Karpas-422 (cell line): ENCODE measurements at places on chromosomes 2 and 18. TPM values are rescaled to one million over a fixed set of nuclear protein-coding genes. Genes with fewer than 3 reads are reported as not detected.

DNA sequence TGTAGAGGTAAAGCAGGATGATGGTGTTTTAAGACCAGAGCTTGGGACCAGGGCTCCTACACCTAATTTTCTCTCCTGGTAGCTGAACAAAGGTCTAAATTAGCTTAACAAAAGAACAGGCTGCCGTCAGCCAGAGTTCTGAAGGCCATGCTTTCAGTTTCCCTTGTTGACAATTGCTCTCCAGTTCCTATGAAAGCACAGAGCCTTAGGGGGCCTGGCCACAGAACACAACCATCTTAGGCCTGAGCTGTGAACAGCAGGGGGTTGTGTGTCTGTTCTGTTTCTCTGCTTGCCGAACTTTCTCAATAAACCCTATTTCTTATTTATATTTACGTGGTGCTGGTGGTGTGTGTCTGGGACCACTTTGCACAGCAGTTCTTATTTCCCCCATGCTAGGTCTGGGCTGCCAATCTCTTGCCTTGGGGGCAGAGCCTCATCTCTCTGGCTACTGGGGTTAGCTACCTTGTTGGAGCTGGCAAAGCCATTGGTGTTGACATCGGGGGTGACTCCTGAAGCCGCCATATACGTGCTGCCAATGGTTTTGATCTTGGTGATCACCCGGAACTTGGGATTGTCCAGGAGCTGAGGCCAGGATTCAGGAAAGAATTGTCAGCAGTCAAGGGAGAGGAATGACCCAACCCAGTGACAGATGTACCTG, 29.0 kb downstream of the CENPO start:
- no peak overlapping the region for H3K4me3 ChIP-seq
- H3K27ac ChIP-seq = no peak overlapping the region
- peaks cover 5% of the 10 kb centered on the region for H3K4me1 ChIP-seq
- peaks cover 51% of the 10 kb centered on the region for H3K36me3 ChIP-seq
- DNase-seq = no peak
- H3K27me3 ChIP-seq = no peaks in the 10 kb centered on the region

DNA sequence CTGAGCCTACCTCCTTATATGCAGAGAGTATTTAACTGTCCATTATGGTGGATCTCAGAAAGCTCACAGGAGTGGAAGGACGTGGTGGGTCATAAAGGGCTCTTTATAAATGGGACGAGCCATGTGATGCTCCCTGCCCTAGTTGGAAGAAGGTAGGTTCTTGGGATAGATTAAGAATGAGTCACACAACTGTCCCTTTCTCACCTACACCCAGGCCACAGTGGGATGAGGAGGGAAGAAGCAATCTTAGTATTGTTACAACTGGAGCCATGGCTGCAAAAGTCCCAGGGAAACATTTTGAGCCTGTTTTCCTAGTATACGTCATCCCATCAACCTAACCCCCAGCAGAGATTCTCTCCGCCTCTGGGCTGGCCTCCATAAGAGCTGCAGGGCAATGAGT, 229.9 kb downstream of the TTC32 start:
- H3K27ac ChIP-seq = no peak overlapping the region
- H3K4me3 ChIP-seq = no peak overlapping the region
- no peak for DNase-seq
- H3K36me3 ChIP-seq = no peaks in the 10 kb centered on the region

TGFBRAP1 gene
- 23.0 and 30.2 TPM in 2 replicates for total RNA-seq

HOXD3 gene
- total RNA-seq = not detected in 2 replicates

- H3K27me3 ChIP-seq = no peaks in the 10 kb centered on the region
- no peaks in the 10 kb centered on the region for H3K36me3 ChIP-seq
- H3K4me1 ChIP-seq = no peaks in the 10 kb centered on the region
- H3K4me3 ChIP-seq = no peak overlapping the region
These were observed 87.0 kb downstream of the CERS6 start for GRCh38 chr2:168543037-168543436.

- H3K27ac ChIP-seq = no peak overlapping the region
- H3K36me3 ChIP-seq = no peaks in the 10 kb centered on the region
- H3K4me3 ChIP-seq = no peak overlapping the region
- peak; percentile 37 for DNase-seq
- no peaks in the 10 kb centered on the region for H3K27me3 ChIP-seq
These were observed 515.7 kb upstream of the HS6ST1 start for GRCh38 chr2:128834207-128834879.

- H3K27ac ChIP-seq = no peak overlapping the region
- no peaks in the 10 kb centered on the region for H3K4me1 ChIP-seq
- no peak overlapping the region for H3K4me3 ChIP-seq
- no peak for DNase-seq
These were observed 62.3 kb downstream of the ITGA6 start for GRCh38 chr2:172489681-172490080.

GRCh38 chr2:40242315-40242714, 209.6 kb downstream of the SLC8A1 start:
- H3K36me3 ChIP-seq = no peaks in the 10 kb centered on the region
- no peak for DNase-seq
- no peaks in the 10 kb centered on the region for H3K4me1 ChIP-seq
- no peak overlapping the region for H3K27ac ChIP-seq
- no peaks in the 10 kb centered on the region for H3K27me3 ChIP-seq
- no peak overlapping the region for H3K4me3 ChIP-seq

GRCh38 chr2:217269701-217270484, 410.0 kb upstream of the TNP1 start:
- peaks cover 6% of the 10 kb centered on the region; the same call in 1 of the 2 replicates for H3K27me3 ChIP-seq
- no peak for DNase-seq
- no peaks in the 10 kb centered on the region for H3K36me3 ChIP-seq
- H3K4me3 ChIP-seq = no peak overlapping the region
- no peaks in the 10 kb centered on the region for H3K4me1 ChIP-seq

REG3G gene
- total RNA-seq = not detected in 2 replicates

PRSS56 gene
- not detected in 2 replicates for total RNA-seq

ITGA4 gene
- total RNA-seq = 176 and 244 TPM in 2 replicates

GRCh38 chr2:186256540-186256939, 229.5 kb upstream of the ZC3H15 start:
- H3K4me3 ChIP-seq = no peak overlapping the region
- no peaks in the 10 kb centered on the region for H3K36me3 ChIP-seq
- no peak overlapping the region for H3K27ac ChIP-seq
- no peaks in the 10 kb centered on the region for H3K4me1 ChIP-seq
- peak; percentile 69 for DNase-seq
- H3K27me3 ChIP-seq = no peaks in the 10 kb centered on the region

MYCN gene
- total RNA-seq = not detected in 2 replicates

GRCh38 chr2:27798948-27799645, 27.6 kb downstream of the MRPL33 start:
- no peak for DNase-seq
- H3K4me3 ChIP-seq = no peak overlapping the region
- H3K27ac ChIP-seq = no peak overlapping the region
- H3K4me1 ChIP-seq = no peaks in the 10 kb centered on the region
- H3K27me3 ChIP-seq = no peaks in the 10 kb centered on the region
- no peaks in the 10 kb centered on the region for H3K36me3 ChIP-seq

HOXD12 gene
- total RNA-seq = 1.0 and 1.9 TPM in 2 replicates

- no peaks in the 10 kb centered on the region for H3K27me3 ChIP-seq
- H3K27ac ChIP-seq = no peak overlapping the region
- no peaks in the 10 kb centered on the region for H3K4me1 ChIP-seq
- no peak for DNase-seq
- no peak overlapping the region for H3K4me3 ChIP-seq
These were observed 151.2 kb downstream of the ABCA12 start for GRCh38 chr2:214987261-214987660.

- H3K27ac ChIP-seq = no peak overlapping the region
- DNase-seq = no peak
- peaks cover 8% of the 10 kb centered on the region for H3K4me1 ChIP-seq
These were observed 2.5 kb downstream of the CYP1B1 start for GRCh38 chr2:38073211-38074057.

DNA sequence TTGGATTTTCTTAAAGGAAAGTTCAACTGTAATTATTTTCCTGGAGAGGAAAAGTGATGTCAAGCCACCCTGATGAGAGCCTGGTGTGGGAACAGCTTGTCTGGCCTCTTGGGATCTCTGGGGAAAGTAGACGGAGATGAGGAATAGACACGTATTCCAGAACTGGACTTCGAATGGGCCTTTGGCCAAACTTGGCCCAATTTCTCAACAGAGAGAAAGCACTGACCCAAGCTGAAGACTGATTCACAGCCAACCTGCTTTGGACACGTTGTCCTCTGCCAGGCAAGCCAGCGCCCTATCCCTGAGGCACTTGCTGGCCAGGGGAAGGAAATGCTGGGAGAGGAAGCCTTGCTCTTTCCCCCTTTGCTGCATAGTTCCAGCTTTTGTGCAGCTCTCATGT, 70.8 kb upstream of the CTAGE1 start:
- DNase-seq = no peak
- no peaks in the 10 kb centered on the region for H3K4me1 ChIP-seq
- no peaks in the 10 kb centered on the region for H3K36me3 ChIP-seq
- no peak overlapping the region for H3K27ac ChIP-seq
- H3K4me3 ChIP-seq = no peak overlapping the region
- 0 out of 2 replicates have a peak, but pooled peaks cover 2% of the 10 kb centered on the region for H3K27me3 ChIP-seq

IL1A gene
- total RNA-seq = 0.15 TPM in 1 of 2 replicates, not detected in the other

SFTPB gene
- total RNA-seq = not detected in 2 replicates

DNA sequence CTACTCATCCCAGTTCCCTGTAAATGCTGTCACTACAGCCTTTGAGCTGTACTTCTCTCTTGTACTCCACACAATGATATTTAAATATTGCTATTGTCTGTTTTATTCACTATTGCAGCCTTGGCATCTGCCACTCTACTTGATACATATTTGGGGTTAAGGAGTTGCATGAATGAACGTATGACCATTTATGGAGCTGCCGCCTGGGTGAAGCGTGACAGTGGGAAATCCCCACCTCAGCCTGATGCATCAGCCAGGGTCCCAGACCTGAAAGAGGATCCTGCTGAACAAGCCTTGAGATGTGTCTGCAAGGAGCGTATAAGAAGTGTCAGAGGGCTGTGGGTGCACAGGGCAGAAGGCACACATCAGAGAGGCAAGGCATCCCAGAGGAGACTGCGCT, 39.1 kb downstream of the MRPL35 start:
- no peaks in the 10 kb centered on the region; the same call in 1 of the 2 replicates for H3K27me3 ChIP-seq
- H3K4me1 ChIP-seq = no peaks in the 10 kb centered on the region
- no peak overlapping the region for H3K27ac ChIP-seq
- H3K4me3 ChIP-seq = no peak overlapping the region
